Esophagus muscularis mucosa (tissue), 4 donors: ENCODE measurements at places on chromosomes 3 and 15. TPM values are rescaled to one million over a fixed set of nuclear protein-coding genes. Genes with fewer than 3 reads are reported as not detected.
A peak's percentile ranks its signal among the peaks of the same experiment; 100 is the strongest.

Gene KCNMB3
- 3.3 TPM for total RNA-seq

Gene ITPR1
- total RNA-seq: 224 TPM

GRCh38 chr15:58306591-58307312 is 125.0 kb upstream of the LIPC start:
- no peak for DNase-seq
- H3K27ac ChIP-seq: no peak overlapping the region
- H3K27me3 ChIP-seq: no peaks in the 10 kb centered on the region
- peaks cover 10% of the 10 kb centered on the region for H3K4me1 ChIP-seq
- H3K4me3 ChIP-seq: no peak overlapping the region

GRCh38 chr15:45143946-45144345 is 14.2 kb downstream of the DUOX1 start:
- DNase-seq: no peak
- peaks cover 35% of the 10 kb centered on the region for H3K27me3 ChIP-seq
- H3K36me3 ChIP-seq: no peaks in the 10 kb centered on the region
- H3K27ac ChIP-seq: no peak overlapping the region
- no peaks in the 10 kb centered on the region for H3K4me1 ChIP-seq

GRCh38 chr3:111863942-111864694 is 5.1 kb downstream of the PHLDB2 start:
- H3K27me3 ChIP-seq: no peaks in the 10 kb centered on the region
- no peak for DNase-seq
- H3K27ac ChIP-seq: peak overlapping the region; percentile 98
- H3K36me3 ChIP-seq: no peaks in the 10 kb centered on the region
- H3K4me1 ChIP-seq: peaks cover 77% of the 10 kb centered on the region

Gene WNT5A
- 45.9 TPM for total RNA-seq

GRCh38 chr3:15647611-15648167 is 46.1 kb downstream of the BTD start:
- DNase-seq: no peak
- peaks cover 39% of the 10 kb centered on the region for H3K4me1 ChIP-seq
- H3K4me3 ChIP-seq: no peak overlapping the region
- H3K27ac ChIP-seq: peak overlapping the region; percentile 76
- peaks cover 4% of the 10 kb centered on the region for H3K36me3 ChIP-seq
- no peaks in the 10 kb centered on the region for H3K27me3 ChIP-seq

DNA sequence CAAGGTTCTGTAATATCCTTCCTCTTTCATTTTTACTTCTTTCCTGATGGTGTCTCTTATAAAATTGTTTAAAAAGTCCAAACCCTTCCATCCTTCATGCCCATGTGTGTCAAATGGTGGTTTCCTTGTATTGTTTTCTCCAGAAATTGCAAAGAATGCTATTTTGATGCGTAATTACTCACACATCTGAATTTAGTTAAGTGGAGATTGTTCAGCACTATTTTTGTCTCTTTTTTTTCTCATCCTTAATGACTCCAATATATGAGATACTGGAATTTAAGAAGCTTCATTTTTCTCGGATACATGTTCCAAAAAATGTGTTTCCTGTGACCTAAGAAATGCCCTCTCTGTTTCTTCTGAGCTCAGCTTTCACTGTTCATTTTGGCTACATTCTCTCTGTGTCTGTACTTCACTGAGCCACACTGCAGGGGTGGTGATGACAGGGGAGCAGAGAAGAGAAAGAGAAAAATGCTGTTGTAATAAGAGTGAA is 799.8 kb downstream of the DIPK2A start:
- H3K36me3 ChIP-seq: no peaks in the 10 kb centered on the region
- no peaks in the 10 kb centered on the region for H3K27me3 ChIP-seq
- no peak overlapping the region for H3K4me3 ChIP-seq
- no peak for DNase-seq
- no peaks in the 10 kb centered on the region for H3K4me1 ChIP-seq

DNA sequence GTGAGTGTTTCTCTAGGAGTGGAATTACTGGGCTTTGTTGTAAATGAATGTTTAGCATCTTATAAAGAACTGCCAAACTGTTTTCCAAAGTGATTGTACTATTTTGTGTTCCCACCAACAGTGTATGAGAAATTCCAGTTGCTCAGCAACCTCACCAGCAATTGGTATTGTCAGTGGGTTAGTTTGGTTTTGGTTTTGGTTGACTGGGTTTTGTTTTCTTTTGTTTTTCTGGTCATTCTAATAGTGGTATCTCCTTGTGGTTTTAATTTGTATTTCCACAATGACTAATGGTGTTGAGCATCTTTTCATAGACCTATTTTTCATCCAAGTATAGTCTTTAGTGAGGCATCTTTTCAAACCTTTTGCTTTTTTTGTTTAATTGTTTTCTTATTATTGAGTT is 27.1 kb downstream of the FILIP1L start:
- no peaks in the 10 kb centered on the region for H3K36me3 ChIP-seq
- no peak for DNase-seq
- H3K27ac ChIP-seq: peak overlapping the region; percentile 33
- no peak overlapping the region for H3K4me3 ChIP-seq
- H3K27me3 ChIP-seq: no peaks in the 10 kb centered on the region
- peaks cover 50% of the 10 kb centered on the region for H3K4me1 ChIP-seq

Gene CYP1A2
- not detected for total RNA-seq
